Melanocyte of skin (primary cell): ENCODE measurements at places on chromosomes 13 and 19. TPM values are rescaled to one million over a fixed set of nuclear protein-coding genes. Genes with fewer than 3 reads are reported as not detected.

Gene GNG7
- 1.7 and 2.9 TPM in 2 replicates for total RNA-seq

Gene ZNF610
- 2.0 and 2.6 TPM in 2 replicates for total RNA-seq

Gene KLK15
- not detected in 2 replicates for total RNA-seq

Gene NRTN
- total RNA-seq, result 1.5 and 2.0 TPM in 2 replicates

Gene CPB2
- not detected in 2 replicates for total RNA-seq

Gene ZNF99
- not detected in 2 replicates for total RNA-seq

Gene FRY
- 2.0 and 3.9 TPM in 2 replicates for total RNA-seq

Gene TMEM59L
- not detected in 2 replicates for total RNA-seq

Gene DAND5
- total RNA-seq, result under 0.01 TPM in 1 of 2 replicates, not detected in the other

Gene FFAR1
- total RNA-seq, result not detected in 2 replicates

Gene FUT3
- not detected in 2 replicates for total RNA-seq
